ENCODE measurements at places on chromosomes 3 and 15.

DNA sequence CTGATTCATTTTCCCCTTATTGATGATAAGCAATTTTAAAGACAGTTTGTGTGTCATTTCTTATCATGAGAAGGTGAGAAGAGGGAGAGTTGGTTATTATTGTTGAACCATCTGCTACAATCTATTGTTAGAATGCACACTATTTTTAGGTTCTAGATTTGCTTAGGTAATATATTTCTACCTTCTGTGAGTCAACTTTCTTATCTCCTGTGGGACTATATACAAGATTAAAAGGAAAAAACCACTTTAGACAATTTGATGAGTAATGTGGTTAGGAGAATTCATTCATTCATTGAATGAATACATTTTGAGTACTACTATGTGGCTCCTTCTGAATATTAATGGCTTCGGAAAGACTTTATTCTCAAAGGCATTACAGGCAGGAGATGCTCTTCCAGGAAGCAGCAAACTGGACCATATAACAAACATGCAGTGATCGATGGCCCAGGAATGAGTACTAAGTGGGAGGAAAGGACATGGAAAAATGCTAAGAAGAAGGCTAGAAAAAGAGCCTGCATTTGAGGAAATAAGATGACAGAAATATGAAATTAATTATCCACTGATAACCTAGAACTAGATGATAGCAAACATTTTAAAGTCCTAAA lies 22.4 kb downstream of the SPTSSB start:
- no peak for DNase-seq

DNA sequence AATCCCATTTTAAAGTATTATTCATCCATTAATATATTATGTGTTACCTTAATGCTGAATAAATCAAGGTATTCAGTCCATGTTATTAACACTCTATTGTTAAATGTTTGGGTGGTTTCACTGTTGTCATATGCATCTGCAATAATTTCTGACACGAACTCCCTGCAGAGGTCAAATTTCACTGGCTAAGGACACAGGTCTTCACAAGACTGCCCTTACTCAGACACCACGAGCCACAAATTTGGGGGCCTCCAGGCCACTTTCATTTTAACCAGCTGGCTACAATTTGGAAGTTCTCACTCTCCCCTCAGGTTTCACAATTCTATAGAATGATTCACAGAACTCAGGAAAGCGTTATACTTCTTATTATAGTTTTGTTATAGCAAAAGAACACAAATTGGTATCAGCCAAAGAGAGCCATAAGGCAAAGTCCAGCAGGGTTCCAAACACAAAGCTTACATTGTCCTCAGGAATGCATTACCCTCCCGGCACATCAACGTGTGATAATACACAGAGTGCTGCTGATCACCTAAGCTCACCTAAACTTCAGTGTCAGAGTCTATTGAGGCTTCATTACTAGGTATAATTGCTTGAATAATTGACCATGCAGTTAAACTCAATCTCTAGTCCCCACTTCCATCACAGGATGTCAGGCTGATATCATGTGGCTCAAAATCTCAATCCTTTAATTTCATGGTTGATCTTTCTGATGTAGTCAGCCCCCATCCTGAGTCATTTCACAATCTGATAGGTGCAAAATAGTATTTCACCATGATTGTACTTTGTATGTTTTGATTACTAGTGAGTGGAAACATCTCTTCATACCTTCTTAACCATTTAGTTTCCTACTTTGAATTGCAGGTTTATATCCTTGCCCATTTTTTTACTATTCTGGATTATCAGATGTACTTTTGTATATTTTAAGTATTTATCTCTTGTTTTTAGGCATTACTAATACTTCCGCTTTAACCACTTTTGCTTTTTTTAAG lies 441.4 kb upstream of the AGTR1 start:
- no peak for DNase-seq

GRCh38 chr3:148147903-148148302 lies 549.8 kb upstream of the AGTR1 start:
- DNase-seq = no peak

DNA sequence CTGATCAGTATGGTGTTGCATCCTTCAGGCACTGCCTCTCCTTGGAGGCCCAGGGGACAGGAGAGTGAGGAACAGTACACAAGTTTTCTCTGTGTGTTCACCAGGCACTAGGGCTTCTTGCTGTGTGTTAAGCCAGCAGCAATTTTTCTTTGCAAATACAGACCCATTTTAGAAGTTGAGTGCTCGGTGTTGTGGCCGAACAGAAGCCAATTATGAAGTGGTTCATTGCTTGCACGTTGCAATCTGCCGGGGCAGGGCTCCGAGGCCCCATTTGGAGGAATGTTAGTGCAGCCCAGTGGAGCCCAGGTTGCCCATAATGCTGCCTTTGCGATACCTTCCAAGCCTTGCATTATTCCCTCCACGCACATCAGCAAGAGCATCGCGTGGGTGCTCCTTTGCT lies 51.0 kb downstream of the EPHB1 start:
- DNase-seq = no peak

- DNase-seq = no peak
Measured at GRCh38 chr3:10319804-10320203, 1.1 kb downstream of the SEC13 start.

DNA sequence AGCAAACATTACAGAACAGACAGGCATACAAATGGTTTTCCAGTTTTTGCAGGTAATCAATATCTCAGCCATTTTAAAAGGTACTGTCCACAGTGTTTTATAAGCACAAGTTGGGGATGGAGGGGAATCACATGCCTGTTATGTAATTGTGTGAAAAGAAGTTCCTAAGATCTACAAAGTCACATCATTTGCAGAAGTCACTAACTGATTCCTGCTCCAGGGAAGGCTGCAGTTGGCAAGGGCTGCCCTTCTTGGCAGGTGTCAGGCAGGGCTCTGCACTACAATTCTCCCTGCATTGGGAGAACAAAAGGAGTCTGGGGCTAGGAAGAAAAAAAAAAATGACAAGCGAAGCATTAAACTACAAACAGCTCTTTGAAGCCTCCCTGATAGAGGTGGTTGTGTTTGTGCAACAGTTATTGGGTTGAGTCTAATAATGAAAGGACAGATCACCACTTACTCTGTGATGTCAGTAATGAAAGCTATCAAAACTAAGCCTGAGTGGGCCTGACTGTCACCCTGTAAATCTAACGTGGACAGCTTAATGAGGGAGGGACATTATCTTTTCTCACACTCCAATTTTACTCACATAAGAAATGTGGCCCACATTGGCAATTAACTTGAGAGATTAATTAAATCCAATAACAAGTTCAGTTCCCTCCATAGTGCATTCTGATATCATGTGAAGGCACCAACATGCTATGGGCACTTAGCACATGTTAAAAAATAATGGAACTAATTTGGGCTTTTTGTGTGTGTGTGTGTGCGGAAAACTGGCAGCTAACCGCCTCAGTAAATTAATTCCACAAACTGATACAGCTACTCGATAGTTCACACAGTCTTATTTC lies 242.9 kb downstream of the FHIT start:
- DNase-seq = no peak

DNA sequence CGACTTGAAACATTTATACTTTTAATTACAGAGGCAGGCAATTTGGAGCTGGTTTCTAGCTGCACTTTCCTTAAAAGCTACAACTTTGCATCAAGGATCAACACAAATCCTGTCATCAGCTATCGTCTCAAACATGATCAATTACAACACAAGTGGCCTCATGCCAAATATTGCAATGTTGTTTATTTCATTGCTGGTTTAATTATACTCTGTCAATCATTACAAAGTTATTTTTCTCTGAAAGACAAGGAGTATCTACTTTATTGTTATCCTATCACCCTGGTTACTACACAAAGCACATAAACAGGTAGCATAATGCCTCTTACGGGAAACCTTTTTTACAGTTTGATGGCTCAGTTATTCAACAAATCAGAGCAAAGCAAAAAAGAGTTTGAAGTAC lies 58.0 kb upstream of the FOXB1 start:
- DNase-seq = no peak

GRCh38 chr3:107769882-107770281 lies 247.1 kb downstream of the BBX start:
- no peak for DNase-seq

Data from T-helper 9 cell (primary cell).